ENCODE measurements at places on chromosomes 7 and 10.

GRCh38 chr10:24251547-24251946, 42.6 kb downstream of the KIAA1217 start:
- no peak for DNase-seq

- DNase-seq, result no peak
These were observed 483.1 kb upstream of the CNTNAP2 start for GRCh38 chr7:145633513-145633912.

DNA sequence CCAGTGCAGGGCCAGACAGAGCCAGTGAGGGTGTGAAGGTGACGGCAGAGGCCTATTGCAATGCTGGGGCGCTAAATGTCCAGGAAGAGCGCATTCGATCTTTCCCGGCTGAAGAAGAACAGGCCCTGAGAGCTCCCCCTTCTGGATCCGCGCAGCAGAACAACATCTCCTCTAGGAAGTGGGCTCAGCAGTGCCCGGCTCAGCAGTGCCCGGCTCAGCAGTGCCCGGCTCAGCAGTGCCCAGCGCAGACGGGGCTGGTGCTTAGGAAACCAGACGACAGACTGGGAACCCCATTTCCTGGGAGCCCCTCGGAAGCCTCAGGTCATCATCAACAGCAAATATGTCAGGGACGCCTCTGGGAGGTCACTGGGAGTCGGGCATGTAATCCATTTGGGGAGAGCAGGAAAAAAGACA, 4.7 kb upstream of the NOS3 start:
- peak; percentile 64 for DNase-seq

DNA sequence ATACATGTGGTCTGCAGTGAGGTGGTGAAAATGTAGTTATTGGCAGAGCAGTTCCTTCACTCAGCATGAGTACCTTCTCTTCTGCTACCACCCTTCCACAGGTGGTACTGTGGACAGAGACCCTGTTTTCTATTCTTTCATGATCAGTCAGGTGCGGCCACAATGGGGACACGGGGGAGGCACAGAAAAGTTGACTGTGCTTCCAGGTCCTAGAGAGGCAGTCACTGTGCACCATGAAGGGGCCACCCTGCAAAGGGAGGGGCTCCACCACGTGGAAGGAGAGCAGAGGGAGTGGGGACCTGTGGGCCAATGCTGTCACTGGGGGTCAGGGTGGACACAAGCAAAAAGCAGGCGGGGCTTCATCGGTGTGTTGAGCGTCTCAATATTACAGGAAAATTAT, 3.6 kb upstream of the LANCL2 start:
- DNase-seq, result no peak

- DNase-seq, result no peak
These were observed 39.5 kb downstream of the ACSM6 start for GRCh38 chr10:95233377-95234034.

DNA sequence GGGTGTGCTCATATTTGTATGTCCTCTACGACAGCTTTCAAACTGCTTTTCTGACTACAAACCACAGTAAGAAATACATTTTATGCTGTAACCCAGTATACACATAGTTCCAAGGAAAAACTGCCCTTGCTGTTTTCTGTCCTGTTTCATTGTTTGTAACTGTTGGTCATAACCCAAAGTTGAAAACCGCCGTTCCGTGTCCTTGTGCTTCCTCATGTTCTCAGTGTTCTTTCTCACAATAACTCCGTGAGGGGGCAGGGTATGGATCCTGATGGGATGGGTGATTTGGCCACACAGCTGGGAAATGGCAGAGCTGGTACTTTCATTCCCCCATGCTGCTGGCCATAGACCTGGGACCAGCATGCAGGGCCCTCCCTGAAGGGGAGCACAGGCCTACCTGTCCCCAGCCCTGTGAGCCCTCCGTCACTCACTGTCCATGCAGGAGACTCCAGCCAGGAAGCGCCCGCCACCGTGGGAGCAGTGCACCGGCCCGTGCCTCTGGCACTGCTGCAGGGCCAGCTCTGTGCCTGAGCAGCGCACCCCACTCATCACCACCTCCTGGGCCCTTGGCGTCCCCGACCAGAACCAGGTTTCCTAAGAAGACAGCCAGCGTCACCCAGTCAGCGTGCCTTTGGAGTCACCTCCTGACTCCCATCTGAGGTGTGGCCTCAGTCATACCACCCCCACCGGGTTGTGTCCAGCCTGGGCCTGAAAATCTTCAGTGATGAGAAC, 12.7 kb downstream of the LOXL4 start:
- DNase-seq, result no peak

DNA sequence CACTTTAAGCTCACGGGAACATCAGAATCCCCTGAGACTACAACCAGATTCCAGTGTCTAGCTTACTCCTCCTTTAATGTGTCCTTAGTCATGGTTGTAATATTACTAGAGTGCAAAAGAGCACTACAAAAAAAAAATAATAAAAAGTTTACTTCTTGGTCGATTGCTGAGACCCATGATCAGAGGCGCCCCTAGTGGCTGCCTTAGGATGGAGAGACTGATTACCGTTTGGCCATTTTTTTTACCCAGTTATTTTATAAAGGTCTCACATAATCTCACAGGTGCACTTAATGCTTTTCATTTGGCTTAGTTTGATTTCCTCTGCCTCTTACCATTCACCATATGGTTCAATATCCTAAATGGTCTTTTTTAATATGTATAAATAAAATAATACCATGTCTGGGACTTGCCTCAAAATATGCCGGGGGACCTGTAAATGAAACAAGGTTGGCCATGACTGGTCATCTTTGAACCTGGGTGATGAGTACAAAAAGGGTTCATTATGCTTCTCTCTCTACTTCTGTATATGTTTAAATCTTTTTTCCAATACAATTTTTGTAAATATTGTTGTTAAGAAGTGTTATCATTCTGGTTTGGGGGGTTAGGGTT, 331.5 kb upstream of the NFE2L3 start:
- peak; percentile 26 for DNase-seq

- DNase-seq, result no peak
These were observed 47.2 kb downstream of the CAMK1D start for GRCh38 chr10:12396567-12396966.

DNA sequence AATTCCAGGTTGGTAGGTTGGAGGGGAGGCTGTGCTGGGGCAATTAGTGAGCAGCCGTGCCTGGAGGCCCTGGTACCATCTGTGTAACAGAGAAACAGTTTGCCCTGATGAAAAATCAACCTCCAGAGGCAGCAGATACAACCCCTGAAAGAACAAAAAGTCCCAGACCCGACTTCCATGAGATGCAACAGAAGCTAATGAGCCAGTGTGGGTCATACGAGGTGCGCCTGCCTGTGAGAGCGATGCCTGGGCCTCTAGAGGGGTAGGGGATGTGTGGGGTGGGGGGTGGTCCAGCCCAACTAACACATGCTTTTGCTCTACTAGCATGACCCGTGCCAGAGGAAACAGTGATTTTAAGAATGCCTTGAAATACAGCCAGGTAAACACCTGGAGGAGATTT, 39.3 kb downstream of the CELF2 start:
- DNase-seq, result no peak

DNA sequence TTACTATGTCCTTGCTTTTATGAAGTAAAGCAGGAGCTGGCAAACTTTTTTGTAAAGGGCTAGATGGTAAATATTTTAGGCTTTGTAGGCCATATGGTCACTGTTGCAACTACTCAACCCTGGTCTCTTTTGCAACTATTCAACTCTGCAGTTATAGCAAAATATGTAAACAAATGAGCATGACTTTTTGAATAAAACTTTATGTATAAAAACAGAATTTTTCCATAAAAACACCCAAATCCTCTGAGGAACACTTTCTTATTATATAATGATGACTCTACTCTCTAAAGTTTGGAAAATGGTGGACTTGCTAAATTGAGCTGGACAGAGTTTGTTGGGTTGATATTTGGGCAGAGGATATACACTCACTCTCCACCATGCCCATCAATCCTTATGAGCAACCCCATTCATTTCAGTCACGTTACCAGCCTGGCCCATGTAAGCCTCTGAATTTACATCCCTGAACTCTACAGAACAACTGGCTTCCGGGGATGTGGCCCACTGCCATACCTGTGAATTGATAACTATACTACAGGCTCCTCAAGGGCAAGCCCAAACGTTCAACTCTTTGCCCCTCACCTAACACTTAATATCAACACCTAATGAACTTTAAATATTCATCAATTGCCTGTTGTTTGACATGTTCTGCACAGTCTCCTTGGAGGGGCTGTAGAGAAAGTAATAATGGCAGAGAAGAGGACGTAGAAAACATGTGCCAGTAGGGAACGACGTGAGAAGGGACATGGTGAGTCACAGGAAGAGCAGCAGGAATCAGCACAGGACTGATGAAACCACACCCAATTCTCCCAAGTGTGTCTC, 37.6 kb downstream of the SGMS1 start:
- peak; percentile 73 for DNase-seq

- DNase-seq, result no peak
These were observed 68.9 kb downstream of the HTR7 start for GRCh38 chr10:90788968-90789367.

- no peak for DNase-seq
These were observed 202.5 kb upstream of the AGK start for GRCh38 chr7:141348728-141349127.

GRCh38 chr7:12249706-12250105, 38.6 kb downstream of the TMEM106B start:
- no peak for DNase-seq

- no peak for DNase-seq
These were observed 325.6 kb downstream of the PLXNA4 start for GRCh38 chr7:132250480-132251326.

DNA sequence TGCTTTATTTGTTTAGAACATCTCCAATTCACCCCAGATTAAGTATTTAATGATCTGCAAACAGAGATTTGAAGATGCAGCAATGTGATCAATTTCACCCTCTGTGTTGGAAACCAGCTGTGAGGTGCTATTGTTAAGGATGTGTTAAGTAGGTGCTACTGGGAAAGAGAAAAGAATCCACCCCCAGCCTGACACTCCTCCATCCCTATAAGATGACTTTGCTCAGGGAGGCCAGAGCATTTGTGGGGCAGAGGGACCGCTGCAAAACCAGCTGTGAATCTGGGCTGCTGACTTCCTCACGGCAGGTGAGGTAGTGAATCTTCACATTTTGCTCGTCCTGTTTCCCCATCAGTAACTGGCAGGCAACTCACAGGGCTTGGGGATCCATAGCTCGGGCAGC, 297.5 kb downstream of the GFRA1 start:
- DNase-seq, result no peak

- no peak for DNase-seq
These were observed 283.9 kb downstream of the ACTR3B start for GRCh38 chr7:153043440-153043839.

- no peak for DNase-seq
These were observed 9.8 kb downstream of the VSIR start for GRCh38 chr10:71763352-71764127.

DNA sequence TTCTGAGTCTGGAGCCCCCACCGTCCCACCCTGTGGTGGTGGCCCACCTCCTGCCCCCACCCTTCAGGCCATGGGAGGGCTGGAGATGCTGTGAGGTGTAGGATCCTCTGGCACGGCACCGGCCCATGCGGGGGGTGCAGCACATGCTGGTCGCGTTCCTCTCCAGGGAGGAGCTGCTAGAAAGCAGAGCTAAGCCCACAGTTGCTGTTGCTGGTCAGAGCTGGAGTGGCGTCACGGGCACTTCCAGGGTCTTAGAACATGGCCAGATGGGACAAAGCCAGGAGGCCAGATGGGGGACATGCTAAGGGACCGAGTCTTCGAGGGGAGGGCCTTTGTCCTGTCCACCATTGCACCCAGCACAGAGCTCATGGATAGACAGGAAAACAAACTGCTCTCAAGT, 21.6 kb downstream of the AGAP3 start:
- DNase-seq, result no peak

- DNase-seq, result no peak
These were observed 16.4 kb downstream of the CARD11 start for GRCh38 chr7:3027005-3027845.

GRCh38 chr10:117138838-117139580, 939 bp upstream of the VAX1 start:
- DNase-seq, result no peak

GRCh38 chr10:2124135-2124534, 386.8 kb upstream of the ADARB2 start:
- no peak for DNase-seq

GRCh38 chr10:9254353-9254752, 1199.9 kb downstream of the GATA3 start:
- no peak for DNase-seq

DNA sequence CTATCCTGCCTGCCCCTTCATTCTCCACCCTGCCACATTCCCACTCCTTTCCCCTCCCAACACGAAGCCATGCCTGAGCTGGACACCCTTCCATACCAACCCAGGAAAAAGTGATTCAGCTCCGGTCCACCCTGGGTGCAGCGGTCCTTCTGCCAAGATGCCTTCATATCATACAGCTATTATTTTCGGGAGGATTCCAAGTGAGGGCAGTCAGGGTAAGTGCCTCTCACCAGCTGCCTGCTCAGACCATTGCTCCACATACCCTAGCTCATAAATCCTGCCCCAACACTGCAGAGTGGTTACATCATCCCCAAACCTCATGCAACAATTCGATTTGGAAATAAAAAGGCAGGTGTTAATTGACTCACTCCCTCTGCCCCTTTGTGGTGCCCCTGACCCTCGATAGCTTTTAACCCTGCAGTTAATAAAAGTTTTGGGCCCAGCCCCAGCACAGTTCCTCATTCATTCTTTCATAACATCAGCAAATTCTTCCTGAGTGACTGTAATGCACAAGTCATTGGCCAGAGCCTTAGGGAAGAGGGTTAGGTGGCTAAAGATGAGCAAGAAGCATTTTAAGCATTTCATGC, 42.6 kb downstream of the ZNF503 start:
- DNase-seq, result peak; percentile 55

DNA sequence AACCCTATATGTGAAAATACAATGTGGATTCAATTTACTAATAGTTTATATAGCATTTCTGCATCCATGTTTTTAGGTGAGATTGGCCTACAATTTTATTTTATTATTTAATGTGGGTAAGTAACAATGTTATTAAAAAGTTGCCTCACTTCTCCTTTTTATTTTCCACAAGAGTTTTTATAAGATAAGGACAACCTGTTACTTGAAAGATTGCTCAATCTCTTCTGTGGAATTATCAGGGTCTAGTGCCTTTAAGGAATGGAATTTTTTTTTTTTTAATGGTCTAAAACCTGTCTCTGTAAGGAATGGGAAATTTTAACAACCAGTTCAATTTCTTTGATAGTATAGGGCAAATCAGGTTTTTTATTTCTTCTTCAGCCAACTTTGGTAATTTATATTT, 53.9 kb upstream of the RAB18 start:
- DNase-seq, result no peak

- DNase-seq, result no peak
These were observed 4.9 kb upstream of the YKT6 start for GRCh38 chr7:44195889-44196288.

GRCh38 chr7:129689995-129690581, 78.6 kb downstream of the NRF1 start:
- no peak for DNase-seq

GRCh38 chr7:146772601-146773000, 656.0 kb downstream of the CNTNAP2 start:
- DNase-seq, result no peak

DNA sequence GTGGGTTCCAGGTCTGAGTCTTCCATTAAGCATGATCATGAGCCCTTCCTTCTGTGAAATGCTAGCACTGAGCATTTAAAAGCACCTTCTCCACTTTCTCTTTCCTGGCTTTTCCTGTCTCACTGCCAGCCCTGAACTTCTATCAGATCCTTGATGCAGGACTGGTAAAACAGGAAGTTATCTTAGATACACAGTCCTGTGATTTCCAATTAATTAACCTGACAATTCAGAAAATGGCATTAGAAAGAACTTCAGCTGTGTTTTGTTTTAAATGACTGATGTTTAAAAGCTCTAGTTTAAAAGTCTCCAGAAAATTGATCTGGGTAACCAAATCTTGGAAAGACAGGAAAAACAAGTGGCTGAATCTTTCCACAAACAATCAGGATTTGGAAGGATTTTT, 79.0 kb upstream of the MACROH2A2 start:
- no peak for DNase-seq

All from A549 (cell line).